ENCODE measurements at places on chromosomes 16 and 17.

- no peak for DNase-seq
These were observed 1.6 kb downstream of the SEZ6 start for GRCh38 chr17:29004081-29004692.

- no peak for DNase-seq
These were observed 37.7 kb upstream of the ABCA6 start for GRCh38 chr17:69179227-69179952.

DNA sequence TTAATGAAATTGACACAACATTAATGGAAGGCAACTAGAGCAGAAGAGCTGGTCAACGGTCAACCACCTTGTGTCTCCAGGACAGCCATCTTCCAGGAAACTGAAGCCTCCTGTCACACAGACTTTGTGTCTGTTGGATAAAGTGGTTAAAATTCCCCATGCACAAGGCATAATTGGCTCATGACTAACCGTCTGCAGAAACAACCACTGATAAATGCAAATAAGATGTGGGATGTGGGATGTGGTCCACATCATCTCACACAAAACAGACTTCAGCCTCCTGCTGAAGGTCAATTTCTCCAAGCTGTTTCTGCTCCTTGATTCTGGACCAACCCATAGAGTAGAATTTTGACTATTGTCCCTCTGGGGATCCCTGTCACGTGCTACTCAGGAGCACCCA lies 26.9 kb upstream of the XYLT1 start:
- DNase-seq: no peak

GRCh38 chr17:33962857-33963655 lies 292.0 kb upstream of the CCL2 start:
- no peak for DNase-seq

DNA sequence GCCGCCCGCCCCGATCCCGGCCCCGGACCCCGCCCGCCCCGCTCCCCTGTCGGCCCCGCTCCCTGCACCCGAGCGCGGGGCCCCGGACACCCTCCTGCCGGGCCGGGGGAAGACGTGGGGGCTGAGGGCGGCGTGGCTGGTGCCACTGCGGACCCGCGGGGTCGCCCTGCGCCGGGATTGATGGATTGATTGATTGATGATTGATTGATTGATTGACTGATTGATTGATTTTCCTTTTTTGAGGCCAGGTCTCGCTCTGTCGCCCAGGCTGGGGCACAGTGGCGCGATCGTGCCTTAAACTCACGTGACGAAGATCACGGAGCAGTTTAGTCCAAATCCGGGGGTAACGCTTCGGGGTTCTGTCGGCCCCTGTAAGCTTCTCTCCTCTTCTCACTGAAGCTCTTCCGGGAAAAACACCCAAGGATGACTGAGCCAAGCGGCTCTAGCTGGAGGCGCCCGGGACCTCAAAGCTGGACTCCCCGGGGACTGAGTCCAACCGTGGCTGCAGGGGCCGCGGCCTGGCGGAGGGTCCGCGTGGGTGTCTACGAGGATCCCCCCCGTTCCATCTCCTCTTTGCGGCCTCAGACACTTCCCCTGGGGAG lies 40.2 kb upstream of the BHLHA9 start:
- DNase-seq: no peak

DNA sequence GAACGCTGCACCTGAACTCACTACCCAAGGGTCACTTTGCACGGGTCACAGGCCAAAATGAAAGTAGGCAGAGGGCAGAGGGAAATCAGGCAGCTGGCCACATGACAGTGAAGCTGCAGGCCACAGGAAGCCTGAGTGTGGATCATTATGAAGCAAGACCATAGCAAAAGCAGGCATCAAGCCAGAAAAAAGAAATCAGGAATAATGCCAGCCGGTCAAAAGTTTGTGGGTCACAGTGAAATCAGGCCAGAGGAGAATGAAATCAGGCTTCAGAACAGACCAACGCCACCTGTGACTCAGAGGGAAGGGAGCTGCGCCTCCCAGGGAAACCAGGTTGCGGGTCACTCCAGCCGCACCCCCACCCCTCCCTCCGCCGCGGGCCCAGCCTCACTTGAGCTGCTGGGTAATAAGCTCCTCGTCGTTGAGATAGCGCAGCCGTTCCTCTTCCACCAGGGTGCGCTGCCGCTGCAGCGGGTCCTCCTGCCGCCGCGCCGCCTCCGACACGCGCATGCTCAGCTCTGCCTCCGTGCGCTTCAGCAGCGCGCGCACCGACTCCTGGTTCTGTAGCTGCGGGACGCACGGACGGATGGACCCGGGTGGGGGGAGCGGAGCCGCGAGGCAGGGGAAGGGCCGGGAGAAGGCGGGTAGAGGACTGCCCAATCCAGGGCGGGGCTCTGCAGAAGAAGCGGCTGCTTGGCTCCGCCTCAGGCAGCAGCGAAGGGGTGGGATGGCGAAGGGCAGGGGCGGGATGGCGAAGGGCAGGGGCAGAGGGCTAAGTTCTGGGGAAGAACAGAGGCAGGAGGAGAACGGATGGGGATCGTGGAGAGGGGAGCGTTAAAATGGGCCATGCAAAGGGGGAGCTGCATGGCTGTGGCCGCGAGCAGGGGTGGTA lies 47.7 kb downstream of the SRCIN1 start:
- DNase-seq: peak; percentile 78

DNA sequence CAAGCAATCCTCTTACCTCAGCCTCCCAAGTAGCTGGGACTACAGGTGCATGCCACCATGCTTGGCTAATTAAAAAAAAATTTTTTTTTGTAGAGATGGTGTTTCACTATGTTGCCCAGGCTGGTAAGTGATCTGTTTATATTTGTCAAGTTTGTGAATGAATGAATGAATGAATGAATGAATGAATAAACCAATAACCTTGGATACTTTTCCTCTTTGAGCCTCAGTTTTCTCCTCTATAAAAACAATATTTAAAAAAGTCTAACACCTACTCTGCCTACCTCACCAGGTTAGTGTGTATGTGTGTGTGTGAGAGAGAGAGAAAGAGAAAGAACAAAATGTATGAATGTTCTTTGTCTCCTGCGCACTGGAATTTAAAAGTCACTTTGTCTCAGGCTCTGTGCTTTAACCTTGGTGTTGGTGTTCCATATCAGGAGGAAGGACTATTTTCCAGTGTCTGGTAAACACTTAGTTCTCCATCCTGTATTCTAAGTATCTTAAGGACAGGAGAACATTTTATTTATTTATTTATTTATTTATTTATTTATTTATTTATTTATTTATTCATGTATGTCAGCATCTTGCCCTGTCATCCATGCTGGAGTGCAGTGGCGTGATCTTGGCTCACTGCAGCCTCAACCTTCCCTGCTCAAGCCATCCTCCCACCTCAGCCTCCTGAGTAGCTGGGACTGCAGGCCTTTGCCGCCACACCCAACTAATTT lies 27.1 kb downstream of the CHD9 start:
- DNase-seq: no peak

DNA sequence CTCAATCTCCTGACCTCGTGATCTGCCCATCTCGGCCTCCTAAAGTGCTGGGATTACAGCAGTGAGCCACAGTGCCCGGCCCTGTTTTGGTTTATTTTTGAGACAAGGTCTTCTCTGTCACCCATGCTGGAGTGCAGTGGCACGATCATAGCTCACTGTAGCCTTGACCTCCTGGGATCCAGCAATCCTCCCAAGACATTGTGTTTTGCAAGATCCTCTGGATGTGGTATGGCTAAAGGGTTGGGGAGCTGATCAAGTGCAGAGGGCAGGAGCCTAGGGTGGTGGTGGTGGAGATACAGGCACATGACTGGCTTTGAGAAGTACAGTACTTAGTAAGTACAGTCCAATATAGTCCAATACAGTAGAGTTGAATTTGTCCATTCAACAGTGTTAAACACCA lies 16.6 kb upstream of the TNS4 start:
- DNase-seq: no peak

GRCh38 chr16:56257239-56257638 lies 66.0 kb downstream of the GNAO1 start:
- no peak for DNase-seq

- DNase-seq: peak; percentile 82
These were observed 12.5 kb upstream of the RHBDL3 start for GRCh38 chr17:32253117-32253611.

DNA sequence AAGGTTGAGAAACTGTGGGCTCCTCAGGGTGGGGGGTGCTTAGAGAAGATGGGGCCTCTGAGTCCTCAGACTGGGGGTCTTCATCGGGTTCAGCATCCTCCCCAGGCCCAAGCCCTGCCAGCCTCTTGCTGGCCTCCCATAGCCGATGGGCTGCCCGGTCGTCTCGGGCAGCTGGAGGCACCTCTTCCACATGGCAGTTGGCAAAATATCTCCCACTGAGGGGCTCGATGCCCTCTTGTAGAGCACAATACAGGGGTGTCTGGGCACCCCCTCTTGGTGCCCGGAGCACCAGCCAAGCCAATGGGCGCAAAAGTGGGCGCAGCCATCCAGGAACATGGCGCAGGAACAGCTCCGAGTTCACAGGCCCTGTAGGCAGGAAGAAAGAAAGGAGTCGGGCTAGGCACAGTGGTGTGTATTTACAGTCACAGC lies 1.0 kb upstream of the FLOT2 start:
- no peak for DNase-seq

- DNase-seq: no peak
These were observed 26.5 kb upstream of the SLC39A11 start for GRCh38 chr17:73118951-73119391.

- DNase-seq: no peak
These were observed 1.6 kb downstream of the MYO1C start for GRCh38 chr17:1490643-1491442.

DNA sequence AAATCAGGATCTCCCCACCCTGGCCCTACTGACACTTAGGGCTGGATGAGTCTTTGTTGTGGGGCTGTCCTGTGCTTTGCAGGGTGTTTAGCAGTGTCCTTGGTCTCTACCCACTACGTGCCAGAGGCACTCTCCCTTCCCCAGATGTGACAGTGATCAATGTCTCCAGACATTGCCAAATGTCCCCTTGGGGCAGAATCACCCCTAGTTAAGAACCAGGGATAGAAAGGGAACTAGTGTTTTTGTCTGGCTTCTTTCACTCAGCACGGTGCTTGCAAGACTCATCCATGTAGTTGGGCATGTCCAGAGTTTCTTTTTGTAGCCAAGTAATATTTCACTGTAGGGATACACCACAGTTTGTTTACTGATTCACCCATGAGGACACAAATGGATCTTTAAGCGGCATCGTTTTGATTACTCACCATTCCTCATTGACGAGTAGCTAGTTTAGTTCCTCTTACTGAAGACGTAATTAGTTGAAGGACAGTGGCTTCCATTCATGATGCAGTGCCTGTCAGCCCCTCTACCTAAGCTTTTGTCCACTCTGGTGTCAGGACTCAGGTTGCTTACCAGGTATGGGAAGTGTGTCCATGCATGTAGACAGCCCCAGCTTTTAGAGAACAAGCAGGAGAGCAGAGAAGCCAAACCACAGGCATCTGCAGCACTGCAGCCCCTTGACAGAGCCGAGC lies 26.0 kb upstream of the ITGB4 start:
- DNase-seq: no peak

- DNase-seq: no peak
These were observed 14.9 kb downstream of the GDE1 start for GRCh38 chr16:19506965-19507364.

DNA sequence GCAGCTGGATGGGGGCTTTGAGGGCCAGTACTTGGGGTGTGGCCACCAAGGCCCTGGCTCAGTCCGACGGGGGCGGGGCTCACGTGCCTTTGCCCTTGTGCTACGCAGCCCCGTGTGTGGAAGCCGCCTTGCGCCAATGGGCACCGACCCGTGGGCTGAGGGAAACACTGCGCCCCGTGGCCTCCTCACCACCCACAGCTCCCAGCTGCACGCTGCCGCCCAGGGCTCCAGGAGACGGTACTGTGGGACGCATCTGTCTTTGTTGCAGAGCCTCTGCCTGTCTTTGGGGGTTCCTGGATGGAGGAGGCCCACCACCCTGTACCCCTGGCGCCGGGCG lies 7.6 kb downstream of the CDH15 start:
- DNase-seq: no peak

DNA sequence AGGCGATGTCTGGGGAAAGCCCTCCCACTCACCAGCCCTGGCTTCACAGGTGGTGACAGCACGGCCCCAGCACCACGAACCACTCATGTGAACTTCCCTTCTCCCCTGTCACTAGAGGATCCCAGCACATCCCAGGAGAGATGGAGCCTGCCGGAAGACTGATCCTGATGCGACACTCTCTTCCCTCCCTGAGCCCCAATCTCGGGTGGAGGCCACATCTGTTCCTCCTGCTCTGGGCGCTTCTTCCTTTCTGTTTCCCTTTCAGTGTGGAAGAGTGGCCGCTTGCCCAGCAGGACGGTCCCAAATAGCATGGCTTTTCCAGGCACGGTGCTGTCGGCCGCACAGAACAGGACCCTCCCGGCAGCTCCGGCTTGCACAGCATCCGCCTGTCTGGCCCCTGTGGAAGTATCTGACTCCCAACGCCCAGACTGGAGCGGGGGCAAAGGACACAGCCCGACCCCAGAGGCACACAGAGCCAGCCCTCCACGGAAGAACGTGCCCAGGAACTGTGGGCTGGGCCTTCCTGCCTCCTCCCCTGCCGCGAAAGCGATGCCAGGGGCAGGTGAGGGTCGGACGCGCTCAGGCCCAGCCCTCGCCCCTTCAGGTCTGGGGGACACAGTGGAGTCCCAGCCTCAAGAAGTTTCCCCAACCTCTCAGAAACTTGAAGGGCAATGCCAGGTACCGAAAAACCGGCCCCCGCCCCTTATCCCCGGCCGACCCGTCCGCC lies 37.6 kb downstream of the CBFA2T3 start:
- DNase-seq: no peak

GRCh38 chr16:85755929-85756768 lies 5.3 kb upstream of the C16orf74 start:
- no peak for DNase-seq

DNA sequence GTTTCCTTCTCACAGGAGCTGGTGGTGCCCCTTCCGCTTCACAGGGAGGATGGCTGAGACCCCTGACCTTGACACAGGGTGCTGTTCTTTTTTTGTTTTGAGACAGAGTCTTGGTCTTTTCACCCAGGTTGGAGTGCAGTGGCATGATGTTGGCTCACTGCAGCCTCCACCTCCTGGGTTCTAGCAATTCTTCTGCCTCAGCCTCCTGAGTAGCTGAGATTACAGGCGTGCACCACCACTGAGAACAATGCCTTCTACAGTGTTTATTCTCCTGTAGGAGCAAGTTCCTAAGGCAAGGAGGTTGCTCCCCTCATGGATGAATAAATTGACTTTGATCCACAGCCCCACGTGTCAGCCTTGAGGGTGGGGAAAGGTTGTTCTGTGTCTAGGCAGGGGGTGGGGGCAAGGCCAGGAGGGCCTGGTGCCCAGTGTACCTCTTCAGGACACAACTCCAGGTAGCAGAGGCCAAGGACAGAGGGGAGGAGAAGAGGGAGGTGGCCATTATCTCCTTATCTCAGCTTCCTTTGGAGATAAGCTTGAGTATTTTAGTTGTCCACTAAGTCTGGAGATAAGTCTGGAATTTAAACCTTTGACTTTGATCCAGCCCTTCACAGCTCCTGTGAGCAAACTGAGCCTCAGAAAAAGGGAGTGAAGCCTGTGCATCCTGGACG lies 159.4 kb downstream of the SEC14L1 start:
- DNase-seq: no peak
